ENCODE measurements at places on chromosomes 1 and 21.

DNA sequence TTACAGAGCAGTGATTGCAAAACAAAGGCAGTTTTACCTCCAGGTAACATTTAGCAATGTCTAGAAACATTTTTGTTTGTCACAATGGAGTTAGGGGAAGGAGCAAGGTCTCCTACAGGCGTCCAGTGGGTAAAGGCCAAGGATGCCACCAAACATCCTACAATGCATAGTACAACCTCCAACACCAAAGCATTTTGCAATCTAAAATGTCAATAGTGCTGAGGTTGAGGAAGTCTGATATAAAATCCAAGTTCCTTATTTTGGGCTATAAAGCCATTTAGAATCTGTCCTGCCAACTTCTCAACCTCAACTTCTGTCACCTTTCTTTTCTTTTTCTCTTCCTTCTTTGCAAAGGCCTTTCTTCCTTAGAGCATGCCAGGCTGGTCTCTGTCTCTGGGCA, 111.2 kb downstream of the FASLG start:
- no peak for DNase-seq

DNA sequence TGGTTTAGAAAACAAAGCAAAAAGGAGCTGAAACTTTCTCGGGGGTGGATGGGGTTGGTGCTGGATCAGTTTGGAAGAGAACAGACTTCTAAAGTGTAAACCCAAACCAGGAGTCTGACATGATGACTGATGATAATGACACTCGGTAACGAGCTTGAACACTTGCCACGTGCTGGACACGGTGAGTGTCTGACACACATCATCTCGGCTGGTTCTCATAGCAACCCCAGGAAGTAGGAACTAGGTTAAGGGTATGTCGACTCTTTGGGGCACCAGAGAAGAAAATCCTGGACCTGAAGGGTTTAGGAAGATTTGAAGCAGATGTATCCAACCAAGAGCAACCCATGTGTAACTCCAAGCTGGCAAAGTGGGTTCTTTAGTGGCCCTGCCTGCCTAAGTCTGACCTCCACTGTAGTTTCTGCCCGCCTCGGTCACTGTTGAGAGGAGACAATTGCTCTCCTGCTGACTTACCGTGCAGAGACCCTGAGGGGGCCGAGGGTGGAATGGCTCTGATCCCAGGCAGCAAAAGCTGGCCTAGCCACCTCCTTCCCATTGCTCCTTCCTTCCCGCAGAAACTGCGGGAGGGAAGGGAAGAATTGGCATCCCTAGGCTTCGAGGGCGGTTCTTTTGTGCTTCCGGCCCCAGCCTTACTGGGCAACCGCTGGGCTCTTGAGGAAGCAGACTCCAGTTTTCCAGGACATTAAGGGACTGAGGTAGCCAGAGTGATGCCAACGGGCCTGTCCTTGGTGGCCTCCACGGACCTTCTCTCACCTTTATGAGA, 156.0 kb downstream of the TOMM20 start:
- no peak for DNase-seq

GRCh38 chr1:111770916-111771315, 15.2 kb downstream of the DDX20 start:
- no peak for DNase-seq

- DNase-seq: no peak
These were observed 32.3 kb downstream of the CCDC185 start for GRCh38 chr1:223425550-223425949.

- no peak for DNase-seq
These were observed 1060.4 kb upstream of the TMPRSS15 start for GRCh38 chr21:19463966-19464365.

DNA sequence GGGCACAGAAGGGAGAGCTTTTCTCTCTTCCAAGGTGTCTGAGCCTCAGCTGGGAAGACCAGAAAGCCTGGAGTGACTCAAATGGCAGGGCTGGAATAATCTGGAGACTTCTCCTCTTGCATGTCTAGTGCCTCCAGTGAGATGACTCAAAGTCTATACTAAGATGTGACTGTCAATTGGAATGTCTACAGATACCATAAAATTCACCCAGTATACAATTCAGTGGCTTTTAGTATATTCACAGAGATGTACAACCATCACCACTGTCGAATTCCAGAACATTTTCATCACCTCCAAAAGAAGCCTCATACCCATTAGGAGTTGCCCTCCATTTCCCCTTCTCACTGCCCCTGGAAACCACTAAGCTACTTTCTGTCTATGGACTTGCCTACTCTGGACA, 47.9 kb upstream of the CNN3 start:
- DNase-seq: no peak

GRCh38 chr1:93016171-93016570, 54.9 kb upstream of the DIPK1A start:
- DNase-seq: no peak

DNA sequence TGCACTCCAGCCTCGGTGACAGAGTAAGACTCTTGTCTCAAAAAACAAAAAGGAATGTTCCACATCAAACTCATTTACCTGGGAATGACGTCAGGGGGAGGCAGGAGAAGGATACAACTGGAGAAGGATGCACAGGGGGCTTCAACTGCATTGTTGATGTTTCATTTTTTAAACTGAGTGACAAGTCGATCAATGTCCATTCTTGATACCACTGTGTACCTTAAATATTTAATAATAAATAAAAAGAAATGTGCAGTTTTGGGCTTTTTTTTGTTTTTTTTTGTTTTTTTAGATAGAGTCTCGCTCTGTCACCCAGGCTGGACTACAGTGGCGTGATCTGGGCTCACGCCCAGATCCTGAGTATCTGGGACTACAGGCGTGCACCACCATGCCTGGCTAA, 35.8 kb downstream of the PLEKHO1 start:
- no peak for DNase-seq

Measured in activated T-cell treated with anti-CD3 and anti-CD28 coated beads for 24 hours (primary cell).